Lower lobe of right lung (tissue), 2 donors: ENCODE measurements at places on chromosomes 4 and X. TPM values are rescaled to one million over a fixed set of nuclear protein-coding genes. Genes with fewer than 3 reads are reported as not detected.

DNA sequence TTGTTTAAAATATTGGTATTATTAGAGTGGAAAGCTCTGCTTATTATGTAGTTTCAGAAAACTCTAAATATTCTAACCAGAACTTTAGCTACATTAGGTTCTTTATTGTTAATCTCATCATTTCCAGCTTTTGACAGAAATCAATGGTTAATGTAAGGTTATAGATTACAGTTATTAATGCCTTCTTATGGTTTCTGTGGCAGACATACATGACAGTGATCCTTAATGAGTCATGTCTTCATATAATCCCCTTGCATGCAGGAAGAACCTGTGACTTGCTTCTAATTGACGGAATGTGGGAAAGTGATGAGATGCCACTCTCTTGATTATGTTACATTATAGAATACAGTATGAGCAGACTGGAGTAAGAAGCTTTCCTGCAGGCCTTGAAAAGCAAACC is 23.5 kb downstream of the KLHL8 start:
- no peaks in the 10 kb centered on the region for H3K36me3 ChIP-seq
- no peak overlapping the region for H3K4me3 ChIP-seq
- H3K4me1 ChIP-seq = no peaks in the 10 kb centered on the region
- H3K27me3 ChIP-seq = no peaks in the 10 kb centered on the region
- H3K27ac ChIP-seq = no peak overlapping the region
- no peak for DNase-seq

DNA sequence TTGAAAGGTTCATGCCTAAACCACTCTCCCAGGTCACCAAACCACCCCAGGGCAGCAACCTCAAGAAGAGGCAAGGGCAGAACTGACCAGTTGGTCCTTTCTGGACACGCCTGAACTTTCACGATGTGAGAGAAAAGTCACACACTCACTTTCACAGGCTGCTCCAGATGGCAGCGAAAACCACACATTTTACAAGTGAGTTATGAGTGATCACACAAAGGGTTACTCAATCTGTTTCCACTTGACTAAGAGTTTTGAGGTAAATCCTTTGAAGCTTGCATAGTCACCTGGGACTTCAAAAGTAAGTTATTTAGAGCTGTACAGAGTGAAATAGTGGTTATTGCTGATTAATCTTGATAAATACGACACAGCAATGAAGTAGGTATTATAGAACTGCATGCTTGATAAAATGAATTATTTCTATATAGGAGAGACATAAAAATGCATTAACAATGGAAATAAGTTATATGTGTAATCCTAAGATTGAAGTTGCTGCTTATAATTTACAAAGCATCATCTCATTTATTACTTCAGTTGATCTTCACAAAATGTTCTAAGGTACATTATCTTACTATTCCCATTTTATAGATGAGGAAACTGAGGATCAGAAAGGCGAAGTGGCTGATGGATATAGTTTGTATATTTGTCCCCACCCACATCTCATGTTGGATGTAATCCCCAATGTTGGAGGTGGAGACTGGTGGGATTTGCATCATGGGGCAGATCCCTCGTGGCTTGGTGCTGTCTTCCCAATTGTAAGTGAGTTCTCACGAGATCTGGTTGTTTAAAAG is 103.0 kb upstream of the KLF3 start:
- peaks cover 33% of the 10 kb centered on the region for H3K4me1 ChIP-seq
- no peak overlapping the region for H3K4me3 ChIP-seq
- no peak for DNase-seq
- no peak overlapping the region for H3K27ac ChIP-seq
- no peaks in the 10 kb centered on the region for H3K36me3 ChIP-seq

- H3K4me3 ChIP-seq = no peak overlapping the region
- no peaks in the 10 kb centered on the region for H3K27me3 ChIP-seq
- H3K36me3 ChIP-seq = peaks cover 68% of the 10 kb centered on the region
- H3K4me1 ChIP-seq = peaks cover 37% of the 10 kb centered on the region
- H3K27ac ChIP-seq = no peak overlapping the region
These were observed 4.5 kb downstream of the MED28 start for GRCh38 chr4:17618926-17619325.

- no peaks in the 10 kb centered on the region for H3K36me3 ChIP-seq
- H3K4me1 ChIP-seq = no peaks in the 10 kb centered on the region
- no peak for DNase-seq
- H3K27ac ChIP-seq = no peak overlapping the region
- no peaks in the 10 kb centered on the region for H3K27me3 ChIP-seq
These were observed 80.0 kb downstream of the AREG start for GRCh38 chr4:74524985-74525384.

- H3K4me3 ChIP-seq = no peak overlapping the region
- H3K27ac ChIP-seq = no peak overlapping the region
- H3K36me3 ChIP-seq = no peaks in the 10 kb centered on the region
- DNase-seq = no peak
- H3K27me3 ChIP-seq = no peaks in the 10 kb centered on the region
- H3K4me1 ChIP-seq = no peaks in the 10 kb centered on the region
These were observed 40.8 kb upstream of the CLDN24 start for GRCh38 chr4:183362916-183363542.

GRCh38 chr4:145788755-145789154 is 108.8 kb downstream of the C4orf51 start:
- H3K27me3 ChIP-seq = no peaks in the 10 kb centered on the region
- H3K4me1 ChIP-seq = no peaks in the 10 kb centered on the region
- no peak overlapping the region for H3K27ac ChIP-seq
- no peak for DNase-seq

GRCh38 chr4:51932261-51932660 is 87.9 kb downstream of the LRRC66 start:
- no peaks in the 10 kb centered on the region for H3K27me3 ChIP-seq
- DNase-seq = no peak
- no peaks in the 10 kb centered on the region for H3K36me3 ChIP-seq
- H3K27ac ChIP-seq = no peak overlapping the region
- H3K4me3 ChIP-seq = no peak overlapping the region
- no peaks in the 10 kb centered on the region for H3K4me1 ChIP-seq

DNA sequence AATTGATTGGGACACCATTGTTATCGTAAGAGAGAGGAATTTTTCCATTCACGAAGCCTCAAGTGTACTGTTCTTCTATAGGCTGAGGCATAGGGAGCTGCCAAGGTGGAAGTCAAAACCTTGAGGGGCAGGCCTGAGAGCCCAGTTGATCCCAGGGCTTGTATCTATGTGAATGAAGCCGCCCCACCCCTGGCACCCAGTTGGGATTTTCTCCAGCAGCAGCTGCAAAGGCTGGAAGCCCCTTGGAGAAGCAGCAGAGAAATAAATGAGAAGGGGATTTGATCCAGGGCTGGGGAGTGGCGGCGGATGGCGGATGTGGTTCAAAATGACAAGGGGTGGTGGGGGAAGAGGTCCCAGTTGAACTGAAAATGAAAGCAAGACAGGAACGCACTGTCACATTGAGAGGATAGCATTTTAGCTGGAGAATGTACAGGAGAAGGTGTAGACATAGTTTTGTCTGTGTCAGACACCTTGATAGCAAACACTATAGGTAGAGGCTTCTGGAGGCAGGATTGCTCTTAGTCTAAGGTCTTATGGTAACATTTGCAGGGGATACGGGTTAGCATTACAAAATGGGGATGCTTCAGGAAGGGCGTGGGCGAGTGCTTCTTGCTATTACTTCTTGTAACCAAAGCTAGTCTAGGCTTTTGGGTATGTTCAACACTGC is 32.6 kb downstream of the DOCK11 start:
- no peaks in the 10 kb centered on the region for H3K36me3 ChIP-seq
- peak overlapping the region; percentile 24 for H3K27ac ChIP-seq
- no peak for DNase-seq
- H3K4me1 ChIP-seq = no peaks in the 10 kb centered on the region

- H3K4me1 ChIP-seq = peaks cover 9% of the 10 kb centered on the region
- H3K27ac ChIP-seq = no peak overlapping the region
- no peaks in the 10 kb centered on the region for H3K27me3 ChIP-seq
- no peaks in the 10 kb centered on the region for H3K36me3 ChIP-seq
- DNase-seq = no peak
These were observed 50.1 kb upstream of the SETD7 start for GRCh38 chr4:139606103-139606502.

- H3K4me1 ChIP-seq = no peaks in the 10 kb centered on the region
- H3K36me3 ChIP-seq = no peaks in the 10 kb centered on the region
- no peak overlapping the region for H3K27ac ChIP-seq
- H3K27me3 ChIP-seq = no peaks in the 10 kb centered on the region
- H3K4me3 ChIP-seq = no peak overlapping the region
These were observed 9.5 kb downstream of the AMBN start for GRCh38 chr4:70601422-70602039.

GRCh38 chr4:155546451-155546850 is 120.2 kb upstream of the GUCY1A1 start:
- DNase-seq = no peak
- no peaks in the 10 kb centered on the region for H3K27me3 ChIP-seq
- H3K4me1 ChIP-seq = no peaks in the 10 kb centered on the region
- no peaks in the 10 kb centered on the region for H3K36me3 ChIP-seq

GRCh38 chrX:110032534-110033147 is 29.7 kb downstream of the TMEM164 start:
- DNase-seq = no peak
- H3K4me3 ChIP-seq = no peak overlapping the region
- H3K27me3 ChIP-seq = no peaks in the 10 kb centered on the region
- no peak overlapping the region for H3K27ac ChIP-seq
- H3K4me1 ChIP-seq = peaks cover 10% of the 10 kb centered on the region

DNA sequence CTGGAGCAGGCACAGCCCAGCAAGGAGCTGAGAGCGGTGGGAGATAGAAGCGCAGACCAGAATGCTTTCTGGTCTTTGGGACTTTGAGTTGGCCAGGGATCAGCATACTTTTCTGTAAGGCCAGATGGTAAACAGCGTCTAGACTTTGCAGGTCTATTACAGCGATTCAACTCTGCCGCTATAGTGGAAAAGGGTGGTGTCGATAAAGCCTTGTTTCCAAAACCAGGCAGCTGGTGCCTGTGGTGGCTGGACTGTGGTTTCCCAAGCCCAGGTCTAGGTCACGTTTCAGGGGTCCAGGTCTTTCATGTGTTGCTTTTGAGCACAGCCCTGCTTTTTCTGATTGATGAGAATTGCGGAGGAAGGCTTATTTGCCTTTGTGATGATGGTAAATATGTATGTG is 40.1 kb downstream of the HTT-AS start:
- no peak overlapping the region for H3K4me3 ChIP-seq
- H3K27me3 ChIP-seq = no peaks in the 10 kb centered on the region
- H3K36me3 ChIP-seq = no peaks in the 10 kb centered on the region
- no peak for DNase-seq
- no peak overlapping the region for H3K27ac ChIP-seq

DNA sequence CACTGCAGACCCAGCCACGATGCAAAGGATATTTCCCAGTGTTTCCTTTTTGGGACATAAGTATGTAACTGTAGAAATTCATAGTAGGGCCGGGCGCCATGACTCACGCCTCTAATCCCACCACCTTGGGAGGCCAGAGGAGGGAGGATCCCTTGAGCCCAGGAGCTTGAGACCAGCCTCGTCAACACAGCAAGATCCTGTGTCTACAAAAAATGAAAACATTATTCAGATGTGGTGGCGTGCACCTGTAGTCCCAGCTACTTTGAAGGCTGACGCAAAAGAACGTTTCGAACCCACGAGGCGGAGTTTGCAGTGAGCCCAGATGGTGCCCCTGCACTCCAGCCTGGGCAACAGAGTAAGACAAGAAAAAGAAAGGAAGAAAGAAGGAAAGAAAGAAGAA is 49.2 kb downstream of the CRLF2 start:
- H3K36me3 ChIP-seq = no peaks in the 10 kb centered on the region
- no peaks in the 10 kb centered on the region for H3K4me1 ChIP-seq
- peaks cover 12% of the 10 kb centered on the region for H3K27me3 ChIP-seq
- H3K27ac ChIP-seq = no peak overlapping the region

DNA sequence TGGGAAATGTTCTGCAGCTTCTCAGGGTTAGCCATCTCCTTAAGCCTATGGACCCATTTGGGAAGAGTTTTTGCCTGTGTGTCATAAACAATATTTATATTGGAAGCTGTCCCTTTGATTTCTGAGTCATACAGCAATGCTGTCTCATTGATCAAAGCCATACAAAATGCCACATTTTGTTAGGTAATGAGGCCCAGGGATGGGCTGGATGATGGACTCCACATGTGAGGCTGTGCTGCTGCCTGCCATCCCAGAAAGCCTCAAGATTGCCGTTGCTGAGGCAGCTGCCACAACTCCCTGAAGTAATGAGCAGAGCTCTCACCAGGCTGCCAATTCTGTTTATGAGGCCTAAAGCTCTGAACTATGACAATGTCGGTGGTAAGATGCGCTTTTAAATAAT is 12.2 kb upstream of the GJB1 start:
- H3K4me1 ChIP-seq = no peaks in the 10 kb centered on the region
- H3K36me3 ChIP-seq = no peaks in the 10 kb centered on the region
- no peak for DNase-seq
- no peak overlapping the region for H3K27ac ChIP-seq
- H3K4me3 ChIP-seq = no peak overlapping the region

GRCh38 chrX:153736071-153736820 is 11.6 kb downstream of the ABCD1 start:
- no peak for DNase-seq
- H3K4me1 ChIP-seq = no peaks in the 10 kb centered on the region
- H3K36me3 ChIP-seq = peaks cover 7% of the 10 kb centered on the region

- H3K27ac ChIP-seq = no peak overlapping the region
- no peaks in the 10 kb centered on the region for H3K4me1 ChIP-seq
- H3K27me3 ChIP-seq = no peaks in the 10 kb centered on the region
- no peaks in the 10 kb centered on the region for H3K36me3 ChIP-seq
- H3K4me3 ChIP-seq = no peak overlapping the region
These were observed 315.9 kb downstream of the MAPK10 start for GRCh38 chr4:86043755-86044592.

DNA sequence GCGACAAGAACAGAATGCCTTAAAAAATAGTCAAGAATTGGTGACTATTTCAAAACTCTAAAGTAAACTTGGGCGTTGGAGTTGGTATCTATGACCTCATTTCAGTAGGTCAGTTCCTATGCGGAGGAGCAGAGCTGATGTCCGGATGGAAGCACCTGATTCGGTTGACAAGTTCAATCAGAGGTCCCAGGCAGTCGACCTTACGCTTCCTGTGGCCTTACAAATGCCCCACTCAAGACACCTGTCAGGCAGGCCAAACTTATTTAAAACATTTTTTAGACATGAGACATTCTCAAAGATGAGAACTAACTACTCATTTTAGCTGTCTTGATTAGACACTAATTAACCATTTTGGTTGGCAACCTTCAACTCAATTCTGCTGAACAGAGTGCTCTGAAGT is 137.7 kb upstream of the ADAMTS3 start:
- no peak for DNase-seq
- H3K27me3 ChIP-seq = no peaks in the 10 kb centered on the region
- no peak overlapping the region for H3K27ac ChIP-seq
- H3K36me3 ChIP-seq = no peaks in the 10 kb centered on the region

- DNase-seq = no peak
- no peak overlapping the region for H3K27ac ChIP-seq
- no peaks in the 10 kb centered on the region for H3K4me1 ChIP-seq
- no peak overlapping the region for H3K4me3 ChIP-seq
- no peaks in the 10 kb centered on the region for H3K27me3 ChIP-seq
- no peaks in the 10 kb centered on the region for H3K36me3 ChIP-seq
These were observed 44.2 kb downstream of the ZNF81 start for GRCh38 chrX:47880927-47881326.

Gene MUC7
- total RNA-seq = not detected

Gene PITX2
- not detected for total RNA-seq

Gene MGARP
- not detected for total RNA-seq

Gene CXCL8
- 6.2 TPM for total RNA-seq

Gene MMRN1
- 42.6 TPM for total RNA-seq

Gene TLR6
- total RNA-seq = 12.4 TPM
